Stimulated activated CD8-positive, alpha-beta memory T cell treated with anti-CD3 and anti-CD28 coated beads, Interleukin-7, amount 100 ng/mL, for 4 hours (primary cell): ENCODE measurements at places on chromosomes 1 and 21.

- DNase-seq: no peak
Measured at GRCh38 chr1:116401646-116402176, 28.7 kb downstream of the ATP1A1 start.

DNA sequence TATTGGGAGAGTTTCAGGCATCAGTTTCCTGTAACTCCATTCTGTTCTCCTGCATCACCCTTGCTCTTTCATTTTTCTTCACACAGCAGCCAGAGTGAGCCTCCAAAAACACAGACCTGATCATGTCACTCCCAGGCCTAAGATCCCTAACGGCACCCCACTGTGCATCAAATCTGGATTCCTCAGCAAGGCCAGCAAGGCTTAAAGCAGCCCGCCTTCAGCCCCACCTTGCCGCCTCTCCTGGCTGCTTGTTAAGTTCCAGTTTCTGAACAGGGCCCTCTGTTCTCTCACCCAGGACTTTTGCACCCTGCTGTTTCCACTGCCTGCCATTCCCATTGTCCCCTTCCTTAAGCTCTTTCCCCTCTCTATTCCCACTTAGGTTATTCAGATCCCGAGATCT is 29.3 kb downstream of the C1orf116 start:
- DNase-seq: no peak

- DNase-seq: no peak
Measured at GRCh38 chr1:184524248-184524647, 137.4 kb downstream of the C1orf21 start.

DNA sequence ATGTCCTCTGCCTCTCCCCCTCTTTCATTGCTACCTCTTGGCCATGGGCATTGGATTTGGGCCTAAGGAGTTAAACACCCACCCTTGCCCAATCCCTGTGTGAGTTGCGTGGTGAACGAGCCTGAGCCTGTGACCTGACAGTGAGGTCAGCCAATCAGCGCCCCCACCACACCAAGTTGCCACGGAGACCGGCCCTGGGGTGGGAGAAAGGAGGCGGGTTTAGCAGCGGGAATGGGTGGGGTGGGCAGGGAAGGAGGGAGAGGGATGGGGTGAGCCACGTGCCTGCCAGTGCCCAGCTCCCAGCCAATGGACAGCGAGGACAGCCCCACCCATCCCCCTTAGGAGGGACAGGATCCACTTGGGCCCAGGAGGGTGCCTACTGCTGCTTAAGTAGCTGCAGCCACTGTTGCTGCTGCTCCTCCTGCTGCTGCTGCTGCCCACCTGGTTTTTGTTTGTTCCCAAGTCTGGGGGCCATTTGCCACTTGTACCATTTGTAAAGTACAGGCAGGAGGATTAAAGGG is 9.5 kb downstream of the ZBTB7B start:
- no peak for DNase-seq

DNA sequence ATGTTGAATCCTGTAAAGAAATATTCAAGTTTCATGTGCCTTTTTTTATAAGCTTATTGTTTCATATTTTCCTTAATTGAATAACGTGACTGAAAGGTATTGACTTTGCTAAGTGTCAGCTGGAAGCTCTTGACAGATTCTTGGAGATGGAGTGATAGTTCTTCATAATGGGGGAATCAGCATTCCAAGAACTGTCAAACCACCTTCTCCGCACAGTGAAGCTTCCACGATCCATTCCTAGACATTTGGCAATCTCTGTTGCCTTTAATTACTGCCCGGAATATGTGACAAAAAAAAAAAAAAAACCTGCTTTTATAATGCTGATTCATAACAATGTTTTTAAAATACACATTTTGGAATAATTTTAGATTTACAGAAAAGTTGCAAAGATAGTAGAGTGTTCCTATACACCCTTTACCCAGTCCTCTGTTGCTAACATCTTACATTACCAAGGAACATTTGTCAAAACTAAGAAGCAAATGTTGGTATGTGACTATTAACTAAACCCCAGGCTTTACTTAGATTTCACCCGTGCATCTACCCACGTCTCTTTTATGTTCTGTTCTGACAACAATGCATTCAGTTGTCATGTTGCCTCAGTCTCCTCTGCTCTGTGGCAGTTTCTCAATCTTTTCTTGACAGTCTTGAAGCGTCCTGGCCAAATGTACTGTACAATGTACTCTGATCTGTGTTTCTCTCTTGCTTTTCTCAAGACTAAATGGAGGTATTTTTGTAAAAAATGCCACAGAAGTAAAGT is 674.1 kb downstream of the SMYD3 start:
- no peak for DNase-seq

DNA sequence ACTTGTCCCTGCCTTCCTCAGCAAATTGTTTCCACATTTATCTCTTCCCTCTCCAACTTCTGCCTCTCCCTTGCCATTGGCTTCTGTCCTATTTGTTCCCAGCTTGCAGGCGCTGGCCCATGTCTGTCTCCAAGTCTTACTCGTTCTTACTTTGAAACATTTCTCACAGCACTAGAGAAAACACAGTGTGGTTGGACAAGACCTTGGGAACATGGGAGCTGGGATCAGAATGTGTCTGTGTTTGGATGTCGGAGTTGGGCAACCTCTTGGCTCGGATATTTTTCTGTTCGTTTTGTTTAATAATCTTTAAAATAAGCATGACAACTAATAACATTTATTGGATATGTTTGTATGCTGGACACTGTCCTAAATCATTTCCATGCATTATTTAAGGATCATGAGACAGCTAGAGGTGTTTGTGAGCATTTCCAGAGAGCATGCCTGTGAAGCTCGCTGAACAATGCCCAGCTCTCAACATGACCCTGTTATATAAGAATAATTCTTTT is 5.9 kb upstream of the BRWD1 start:
- no peak for DNase-seq

DNA sequence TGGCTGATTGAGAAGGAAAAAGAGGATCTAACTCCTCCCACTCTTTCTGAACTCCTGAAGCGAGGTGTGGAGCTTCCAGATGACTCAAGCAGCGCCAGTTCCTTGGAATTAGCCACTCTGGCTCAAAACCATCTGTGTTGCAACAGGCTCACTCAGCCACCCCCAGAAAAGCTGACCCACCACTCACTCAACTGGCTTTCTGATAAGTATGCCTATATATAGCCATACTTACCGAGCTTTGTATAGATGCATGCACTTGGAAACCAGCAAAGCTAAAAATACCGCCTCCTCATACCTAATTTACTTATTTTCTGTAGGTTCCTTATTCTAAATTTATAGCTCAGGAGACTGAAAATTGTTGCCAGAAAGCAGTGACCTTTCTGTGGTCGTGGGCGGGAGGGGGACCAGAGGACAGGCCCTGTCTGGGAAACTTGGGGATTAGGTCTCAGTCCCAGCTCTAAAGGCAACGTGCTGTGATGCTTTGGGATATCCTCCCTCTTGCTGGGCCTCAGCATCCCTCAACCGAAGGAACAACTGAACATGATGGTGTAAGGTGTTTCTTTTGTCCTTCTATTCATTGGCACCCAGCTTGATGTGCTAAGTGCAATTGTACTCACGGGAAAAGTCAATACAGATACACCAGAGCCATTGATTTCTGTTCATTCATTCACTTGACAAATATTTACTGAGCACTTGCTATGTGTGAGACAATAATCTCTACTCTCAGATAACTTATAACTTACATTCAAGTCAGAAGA is 65.7 kb downstream of the NENF start:
- no peak for DNase-seq

DNA sequence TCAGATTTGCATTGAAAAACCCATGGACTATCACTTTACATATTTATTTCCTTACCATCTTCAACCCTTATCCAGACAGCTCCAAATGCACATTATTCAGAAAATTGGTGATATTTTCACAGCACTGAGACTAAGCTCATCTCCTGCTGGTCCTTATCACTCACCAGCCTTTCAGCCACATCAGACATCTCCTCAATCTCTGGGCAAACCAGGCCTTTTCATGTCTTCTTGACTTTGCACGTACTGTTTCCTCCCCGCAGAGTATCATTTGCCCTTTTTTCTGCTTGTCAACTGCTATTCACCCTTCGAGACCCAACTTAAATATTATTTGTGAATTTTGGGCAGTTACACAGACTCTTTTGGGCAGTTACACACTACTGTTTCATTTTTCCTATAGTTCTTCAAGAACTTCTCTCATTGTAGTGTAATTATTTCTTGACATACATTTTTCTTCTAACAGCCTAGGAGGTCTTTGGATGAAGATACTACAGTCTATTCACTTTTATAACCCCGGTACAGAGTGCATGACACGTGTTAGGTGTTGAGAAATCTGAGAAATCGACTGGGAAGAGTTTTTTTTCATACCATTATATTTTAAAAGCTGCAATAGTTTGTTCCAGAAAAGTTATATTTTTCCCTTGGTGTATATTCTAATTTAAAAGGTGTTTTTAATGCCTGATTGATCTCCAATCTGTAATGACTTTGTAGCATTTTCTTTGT is 98.0 kb downstream of the FGGY start:
- no peak for DNase-seq

DNA sequence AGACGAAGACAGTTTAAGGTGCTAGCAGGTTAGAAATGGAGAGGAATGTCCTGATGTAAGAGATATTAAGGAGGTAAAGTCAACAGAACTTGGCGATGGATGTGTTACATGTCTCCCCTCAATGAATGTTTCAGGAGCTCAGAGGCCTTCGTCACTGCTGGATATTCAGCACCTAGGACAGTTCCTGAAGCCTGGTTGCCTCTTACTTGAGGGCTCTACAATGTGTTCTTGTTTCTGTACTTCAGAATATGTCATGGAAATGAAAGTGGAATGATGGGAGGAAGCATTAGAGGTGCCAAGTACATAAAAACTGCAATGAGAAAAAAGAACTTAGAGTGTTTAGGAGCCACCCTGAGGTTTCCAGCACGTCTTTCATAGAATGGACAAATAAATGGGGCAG is 17.7 kb downstream of the TNR start:
- DNase-seq: no peak

GRCh38 chr1:167782946-167783345 is 61.2 kb downstream of the MPZL1 start:
- DNase-seq: no peak

- DNase-seq: no peak
Measured at GRCh38 chr1:82485591-82486369, 685.0 kb downstream of the ADGRL2 start.

- DNase-seq: no peak
Measured at GRCh38 chr1:84298684-84299535, 2.6 kb upstream of the SAMD13 start.

- no peak for DNase-seq
Measured at GRCh38 chr1:116775116-116775752, 21.0 kb downstream of the CD2 start.

DNA sequence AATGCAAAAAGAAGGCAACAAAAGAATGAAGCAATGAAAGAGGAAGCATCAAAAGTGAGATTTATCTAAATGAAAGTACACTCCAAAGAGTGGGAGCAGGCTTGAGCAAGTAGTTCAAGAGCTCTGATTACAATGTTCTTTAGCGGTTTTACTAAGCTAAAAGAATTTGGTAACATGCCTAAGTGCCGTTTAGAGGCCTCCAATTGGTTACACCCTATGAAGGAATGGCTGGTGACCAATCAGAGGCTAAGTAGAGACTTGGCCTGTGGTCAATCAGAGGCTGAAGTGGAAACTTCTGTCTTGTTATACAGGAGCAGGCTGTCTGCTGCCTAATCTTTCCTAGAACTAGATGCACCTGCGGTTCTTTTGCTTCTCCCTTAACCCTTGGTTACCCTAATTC is 59.1 kb downstream of the PTGFR start:
- DNase-seq: no peak

DNA sequence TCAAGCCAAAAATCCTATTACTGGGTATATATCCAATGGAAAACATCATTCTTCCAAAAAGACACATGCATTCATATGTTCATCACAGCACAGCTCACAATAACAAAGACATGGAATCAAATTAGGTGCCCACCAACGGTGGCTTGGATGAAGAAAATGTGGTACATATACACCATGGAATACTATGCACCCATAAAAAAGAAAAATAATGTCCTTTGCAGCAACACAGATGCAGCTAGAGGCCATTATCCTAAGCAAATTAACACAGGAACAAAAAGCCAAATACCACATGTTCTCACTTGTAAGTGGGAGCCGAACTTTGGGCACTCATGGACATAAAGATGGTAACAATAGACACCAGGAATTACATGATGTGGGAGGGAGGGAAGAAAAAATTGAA is 113.6 kb downstream of the MRPL39 start:
- no peak for DNase-seq

- no peak for DNase-seq
Measured at GRCh38 chr1:93738075-93738622, 56.5 kb upstream of the BCAR3 start.

DNA sequence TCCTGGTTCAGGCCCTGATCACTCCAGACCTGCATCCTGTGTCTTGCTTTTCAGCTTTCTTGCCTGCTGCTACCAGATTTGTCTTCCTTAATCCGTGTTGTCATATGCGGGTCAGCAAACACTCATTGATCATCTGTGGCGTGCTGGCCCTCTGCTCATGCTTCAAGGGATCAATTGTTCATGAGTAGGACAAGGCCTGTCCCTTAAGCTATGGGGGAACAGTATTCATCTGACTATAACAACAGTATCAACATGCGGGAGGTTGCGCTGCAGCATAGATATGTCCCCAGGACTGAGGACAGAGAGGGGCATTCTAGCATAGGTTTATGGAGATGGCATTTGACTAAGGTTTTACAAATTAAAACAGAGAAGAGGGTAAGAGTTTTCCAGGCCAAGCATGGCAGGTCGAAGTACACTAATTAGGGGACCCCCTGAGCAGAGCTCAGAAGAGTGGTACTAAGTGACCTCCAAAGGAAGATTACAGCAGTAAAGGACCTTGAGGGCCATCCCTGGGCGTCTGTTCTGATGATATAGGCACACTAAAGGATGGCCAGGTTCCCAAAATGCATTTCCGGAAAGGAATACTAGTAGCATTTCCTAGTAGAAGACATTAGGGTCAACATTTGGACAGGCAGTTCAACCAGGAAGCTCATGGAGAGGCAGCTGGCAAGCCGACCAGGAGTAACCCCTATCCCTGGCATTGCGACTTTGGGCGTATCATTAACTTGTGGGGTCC is 811 bp upstream of the ZNF672 start:
- no peak for DNase-seq

DNA sequence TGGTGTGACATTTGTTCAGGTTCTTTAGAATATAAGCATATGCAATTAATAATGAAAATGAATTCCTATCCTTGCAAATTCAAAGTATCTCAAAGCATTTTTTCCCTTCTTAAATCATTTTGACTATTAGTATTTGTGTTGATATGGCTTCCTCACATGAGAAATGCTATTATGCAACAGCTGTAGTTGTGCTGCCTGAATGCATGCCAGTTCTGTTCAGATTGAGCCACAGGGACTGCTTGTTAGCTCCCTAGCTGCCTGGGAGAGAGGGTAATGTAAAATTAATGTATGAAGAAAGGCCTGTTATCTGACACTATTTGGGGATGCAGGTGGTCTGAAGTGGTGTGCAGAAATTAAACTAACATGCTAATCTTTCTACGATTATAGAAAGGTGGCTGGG is 45.5 kb downstream of the CACHD1 start:
- DNase-seq: no peak

GRCh38 chr1:233293556-233294446 is 1.7 kb downstream of the PCNX2 start:
- no peak for DNase-seq

DNA sequence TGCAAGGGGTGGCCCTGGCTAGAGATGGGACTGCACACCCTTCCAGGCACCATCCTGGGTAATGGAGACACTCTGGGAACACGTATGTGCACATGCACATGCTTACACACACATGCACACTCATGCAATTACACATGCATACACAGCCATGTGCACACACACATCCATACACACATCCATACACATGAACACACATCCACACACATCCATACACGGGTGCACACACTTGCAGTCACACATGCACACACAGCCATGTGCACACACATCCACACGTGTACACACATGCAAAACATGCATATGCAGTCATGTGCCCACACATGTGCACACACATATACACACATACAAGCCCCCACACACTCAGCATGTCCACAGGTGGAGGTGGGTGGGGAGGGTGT is 22.3 kb upstream of the POFUT2 start:
- DNase-seq: no peak
